ENCODE measurements at places on chromosomes 3 and 15.

GRCh38 chr3:1469248-1469647 lies 376.4 kb downstream of the CNTN6 start:
- DNase-seq = no peak

GRCh38 chr3:181009225-181009624 lies 19.7 kb upstream of the DNAJC19 start:
- no peak for DNase-seq

GRCh38 chr15:68676926-68677325 lies 98.1 kb downstream of the CORO2B start:
- DNase-seq = no peak

DNA sequence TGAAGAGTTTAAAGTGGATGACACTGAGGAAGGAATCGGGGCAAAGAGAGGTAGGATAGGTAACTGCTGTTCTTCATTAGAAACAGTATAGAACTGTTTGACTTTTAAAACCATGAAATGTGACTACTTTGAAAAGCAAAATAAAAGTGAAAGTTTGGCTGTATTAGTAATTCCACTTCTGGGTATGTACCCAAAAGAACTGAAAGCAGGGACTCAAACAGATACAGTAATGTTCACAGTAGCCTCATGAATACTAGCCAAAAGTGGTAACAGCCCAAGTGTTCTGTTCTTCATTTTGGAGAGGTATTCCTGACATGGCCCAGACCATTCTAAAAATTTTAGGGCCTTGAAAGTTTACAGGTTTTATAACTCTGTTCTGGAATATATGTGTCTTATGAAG lies 1055.4 kb downstream of the TBL1XR1 start:
- no peak for DNase-seq

Measured in NCI-H1048 (cell line).